Globus pallidus (tissue), 1 donor: ENCODE measurements at places on chromosomes 16 and 17.

GRCh38 chr16:66286527-66286926 lies 80.0 kb upstream of the CDH5 start:
- no peak for DNase-seq

GRCh38 chr17:7959503-7960253 lies 27.7 kb downstream of the CNTROB start:
- DNase-seq: no peak

GRCh38 chr17:81570964-81571363 lies 18.8 kb upstream of the FAAP100 start:
- no peak for DNase-seq

- DNase-seq: no peak
Observed at GRCh38 chr16:65136681-65137080, 14.8 kb upstream of the CDH11 start.
